IMR-90 (cell line): ENCODE measurements at places on chromosomes 13 and 19.

GRCh38 chr19:50380751-50381151, 3.4 kb upstream of the POLD1 start:
- no peak for DNase-seq

DNA sequence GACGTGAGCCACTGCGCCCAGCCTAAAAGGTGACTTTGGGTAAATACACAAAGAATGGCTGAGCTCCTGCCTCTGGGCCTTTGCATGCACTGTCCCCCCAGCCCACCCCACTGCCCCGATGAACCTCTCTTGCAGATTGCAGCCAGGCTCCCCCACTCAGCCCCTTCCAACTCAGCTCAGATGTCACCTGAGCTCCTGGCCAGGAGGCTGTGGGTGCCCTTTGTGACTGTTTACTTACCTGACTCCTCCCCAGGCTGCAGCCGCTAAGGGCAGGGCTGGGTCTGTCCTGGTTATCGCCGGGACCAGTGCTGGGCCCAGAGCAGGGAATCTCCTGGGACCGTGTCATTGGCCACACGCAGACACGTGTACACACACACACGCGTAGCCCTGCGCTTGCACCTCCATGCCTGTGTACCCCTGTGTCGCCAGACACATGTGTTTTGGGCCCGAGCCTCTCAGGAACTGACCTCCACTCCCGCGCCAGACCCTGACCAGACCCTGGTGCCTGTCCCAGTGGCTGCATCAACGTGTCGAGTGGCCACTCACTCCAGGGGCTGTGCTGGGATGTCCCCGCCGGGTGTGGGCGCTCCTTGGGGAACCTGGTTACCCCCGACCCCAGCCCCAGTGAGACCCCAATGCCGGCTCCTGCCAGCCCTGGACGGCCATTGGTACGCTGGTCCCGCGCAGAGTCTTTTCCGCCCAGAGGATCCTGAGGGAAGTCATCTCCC, 18.7 kb downstream of the EFNA2 start:
- DNase-seq: no peak

DNA sequence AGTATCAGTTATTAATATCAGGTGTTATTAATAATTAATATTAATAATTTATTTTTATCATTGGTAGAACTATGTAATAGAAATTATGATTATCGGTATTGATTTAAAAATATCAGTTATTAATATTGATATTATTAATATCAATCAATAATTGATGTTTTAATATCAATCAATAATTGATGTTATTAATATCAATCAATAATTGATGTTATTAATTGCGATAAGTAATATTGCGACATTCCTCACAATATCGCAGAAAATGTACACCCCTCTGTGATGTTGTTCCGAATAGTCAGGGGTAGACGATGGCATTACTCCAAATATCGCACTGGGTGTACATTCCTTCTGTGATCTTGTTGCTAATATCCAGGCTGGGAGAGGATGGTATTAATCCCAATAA, 3.7 kb upstream of the RGCC start:
- DNase-seq: no peak

DNA sequence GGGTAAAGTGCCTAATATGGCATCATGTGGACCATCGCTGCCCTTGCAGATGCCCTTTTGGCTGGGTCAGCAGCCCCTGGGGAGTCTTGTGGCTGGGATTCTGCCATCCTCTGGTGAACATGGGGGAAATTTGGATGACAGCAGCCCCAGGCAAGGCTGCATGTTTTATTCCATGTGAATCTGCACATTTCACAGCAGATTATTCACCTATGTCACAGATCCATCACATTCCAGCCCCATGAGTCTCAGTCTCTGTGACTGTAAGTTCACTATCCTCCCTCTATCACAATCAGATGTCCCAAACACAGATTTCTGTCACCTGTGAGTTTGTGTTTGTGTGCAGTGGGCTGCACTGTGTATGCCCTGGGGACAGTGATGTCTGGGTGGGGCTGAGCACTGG, 36.8 kb upstream of the PSG9 start:
- DNase-seq: no peak

GRCh38 chr13:25657157-25657556, 285.4 kb downstream of the ATP8A2 start:
- no peak for DNase-seq

DNA sequence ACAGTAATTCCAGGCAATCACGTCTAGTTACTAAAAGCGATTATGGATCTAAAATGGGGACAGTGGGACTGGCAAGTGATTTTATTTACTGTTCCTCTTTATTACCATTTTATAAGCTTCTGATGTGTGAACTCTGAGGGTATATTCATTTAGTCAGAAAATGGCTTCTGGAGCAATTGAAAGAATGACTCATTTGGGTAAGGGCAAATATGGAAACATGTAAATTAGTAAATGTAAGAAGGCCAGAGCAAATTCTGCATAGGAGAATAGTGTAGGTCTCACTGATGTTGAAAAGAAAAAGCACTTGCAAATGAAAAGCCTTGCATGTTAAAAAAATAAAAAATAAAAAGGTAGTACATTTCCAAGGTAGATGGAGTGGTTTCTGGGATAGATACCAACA, 262.2 kb downstream of the KLF5 start:
- no peak for DNase-seq

DNA sequence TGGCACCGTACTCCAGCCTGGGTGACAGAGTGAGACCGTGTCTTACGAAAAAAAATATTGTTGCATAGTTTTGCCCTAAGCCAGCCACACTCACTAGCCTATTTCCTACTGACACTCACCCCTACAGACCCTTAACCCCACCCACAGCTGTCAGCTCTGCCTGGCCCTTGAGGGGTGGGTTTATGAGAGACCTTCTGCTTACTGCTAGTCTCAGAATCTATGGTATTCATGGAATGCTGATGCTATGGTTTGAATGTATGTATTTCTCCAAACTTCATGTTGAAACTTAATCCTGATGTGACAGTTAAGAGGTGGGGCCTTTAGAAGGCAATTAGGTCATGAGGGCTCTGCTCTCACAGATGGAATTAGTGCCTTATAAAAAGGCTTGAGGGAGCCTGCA, 79.2 kb upstream of the LRCH1 start:
- DNase-seq: no peak

GRCh38 chr13:66237411-66238062, 992.6 kb downstream of the PCDH9 start:
- DNase-seq: no peak

DNA sequence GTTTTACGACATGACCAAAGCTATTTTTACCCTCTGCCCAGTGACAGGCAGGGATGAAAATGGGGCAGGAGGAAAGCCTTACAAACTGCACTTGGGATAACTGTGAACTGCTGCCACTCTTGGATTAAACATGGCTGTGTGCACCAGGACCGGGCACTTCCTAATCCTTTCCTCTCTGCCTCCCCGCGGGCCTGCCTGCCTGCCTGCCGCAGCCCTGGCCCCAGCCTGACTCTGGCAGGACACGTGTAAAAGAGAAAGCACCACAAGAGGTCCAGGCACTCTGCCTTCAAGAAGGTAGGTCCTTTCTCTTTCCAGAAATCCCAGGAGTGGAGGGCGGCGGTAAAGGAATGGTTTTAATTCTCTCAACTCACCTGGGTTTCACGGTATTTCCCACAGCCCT, 4.8 kb downstream of the TSHZ3 start:
- DNase-seq: no peak

GRCh38 chr19:12953138-12953798, 3.8 kb downstream of the GADD45GIP1 start:
- no peak for DNase-seq
